ENCODE measurements at places on chromosomes 2 and 18.

- DNase-seq = no peak
Observed at GRCh38 chr18:41666231-41666630, 288.8 kb upstream of the PIK3C3 start.

DNA sequence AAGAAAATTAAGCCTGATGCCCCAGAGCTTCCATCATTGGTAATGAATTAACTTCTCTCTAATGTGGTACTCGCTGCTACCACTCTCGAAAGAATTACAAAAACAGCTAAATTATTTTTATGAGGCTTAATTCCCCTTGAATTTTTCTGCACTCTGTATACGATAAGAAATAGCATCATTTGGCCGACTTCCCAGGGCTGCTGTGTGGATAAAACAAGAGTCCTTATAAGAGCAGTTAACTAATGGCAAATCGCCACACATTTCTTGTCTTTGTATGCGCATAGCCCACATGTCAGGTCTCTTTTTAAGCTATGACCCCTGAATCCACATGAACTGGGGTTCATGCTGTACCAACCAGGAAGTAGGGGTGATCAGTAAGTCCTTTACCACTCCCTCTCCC is 668.4 kb downstream of the TMEM182 start:
- DNase-seq = no peak

- peak; percentile 55 for DNase-seq
Observed at GRCh38 chr2:124804014-124804940, 779.2 kb downstream of the CNTNAP5 start.

- DNase-seq = no peak
Observed at GRCh38 chr2:167787021-167787420, 460.4 kb downstream of the STK39 start.

DNA sequence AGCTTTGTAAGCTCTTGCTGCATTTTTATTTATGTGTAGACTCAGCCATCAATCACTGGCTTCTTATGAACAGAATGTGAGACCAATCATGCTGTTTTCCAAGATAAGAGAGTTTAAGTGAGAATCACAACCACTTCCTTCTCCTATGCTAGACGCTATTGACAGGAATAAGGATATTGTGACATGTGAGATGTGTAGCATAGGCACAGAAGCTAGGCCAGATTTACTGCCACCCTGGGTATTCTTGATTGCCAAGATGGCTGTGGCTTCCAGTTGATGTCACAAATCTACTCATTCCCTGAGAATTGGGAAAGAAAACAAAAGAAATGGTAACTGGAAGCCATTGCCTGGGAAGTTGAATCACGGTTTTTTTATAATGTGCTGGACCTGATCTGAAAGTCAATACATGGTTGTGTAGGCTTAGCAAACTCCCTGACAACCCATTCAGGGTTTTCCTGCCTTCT is 49.9 kb downstream of the RAB27B start:
- DNase-seq = no peak

- no peak for DNase-seq
Observed at GRCh38 chr2:85711578-85712060, 17.5 kb downstream of the GNLY start.

- no peak for DNase-seq
Observed at GRCh38 chr2:80591233-80591632, 286.7 kb upstream of the LRRTM1 start.

- DNase-seq = no peak
Observed at GRCh38 chr2:241764275-241765241, 12.1 kb upstream of the GAL3ST2 start.

- no peak for DNase-seq
Observed at GRCh38 chr18:59640721-59641120, 56.5 kb downstream of the CCBE1 start.

- DNase-seq = peak; percentile 53
Observed at GRCh38 chr2:23312996-23313606, 71.9 kb upstream of the KLHL29 start.

- DNase-seq = no peak
Observed at GRCh38 chr18:3321133-3321812, 59.3 kb downstream of the MYL12B start.

DNA sequence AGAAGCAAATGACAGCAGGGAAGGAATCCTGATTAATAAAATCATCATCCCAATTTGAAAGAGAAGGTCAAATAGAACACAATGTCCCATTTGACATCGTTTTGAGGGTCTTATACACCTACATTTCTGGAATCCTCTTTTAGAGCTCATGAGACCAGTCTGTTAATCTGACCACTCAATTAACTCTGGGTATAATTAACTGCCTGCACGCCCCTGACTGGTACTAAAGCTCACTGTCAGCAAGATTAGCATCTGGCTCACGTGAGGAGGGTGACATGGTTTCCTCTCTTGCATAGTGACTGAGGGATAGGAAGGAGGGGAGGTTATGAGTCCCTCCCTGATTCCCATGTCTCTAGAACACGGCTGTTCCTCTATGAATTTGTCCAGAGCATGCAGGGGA is 124.3 kb downstream of the ICOS start:
- no peak for DNase-seq

GRCh38 chr18:26458526-26459232 is 89.7 kb downstream of the KCTD1 start:
- DNase-seq = peak; percentile 67

DNA sequence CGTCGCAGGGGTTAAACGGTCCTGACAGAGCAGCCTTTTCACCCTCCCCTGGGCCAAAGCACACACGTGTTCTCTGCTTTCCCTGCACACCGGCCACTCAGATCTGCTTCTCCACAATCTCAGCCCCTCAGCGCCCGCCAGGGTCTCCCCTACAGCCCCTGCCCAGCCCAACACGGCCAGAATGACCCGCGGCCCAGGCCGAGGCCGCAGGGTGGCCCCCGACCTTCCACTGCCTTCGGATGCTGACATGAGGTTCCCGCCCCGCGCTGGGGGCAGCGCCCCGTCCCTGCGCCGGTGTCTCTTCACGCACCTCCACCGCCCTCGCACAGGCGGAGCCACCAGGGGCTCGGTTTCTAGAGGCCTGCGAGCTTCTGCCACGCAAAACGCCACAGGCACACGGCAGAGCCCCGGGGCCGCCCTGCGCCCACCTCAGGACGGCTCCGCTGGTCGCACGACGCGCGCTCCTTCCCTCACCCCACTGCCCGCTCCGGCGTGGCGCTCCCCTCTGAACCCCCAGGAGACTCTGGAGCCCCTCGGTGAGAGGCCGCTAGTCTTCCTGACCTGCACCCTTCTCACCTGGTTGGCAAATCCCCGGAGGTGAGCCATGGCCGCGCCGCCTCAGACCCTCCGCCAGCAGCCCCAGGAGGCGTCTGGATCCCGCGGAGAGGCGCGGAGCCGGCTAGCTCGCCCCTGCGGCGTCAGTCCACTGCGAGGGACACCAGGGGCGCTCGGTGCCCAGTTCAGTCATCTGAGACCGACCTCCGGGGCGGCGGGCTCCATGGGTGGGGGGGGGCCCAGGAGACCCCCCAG is 749 bp downstream of the STK25 start:
- DNase-seq = peak; percentile 68

DNA sequence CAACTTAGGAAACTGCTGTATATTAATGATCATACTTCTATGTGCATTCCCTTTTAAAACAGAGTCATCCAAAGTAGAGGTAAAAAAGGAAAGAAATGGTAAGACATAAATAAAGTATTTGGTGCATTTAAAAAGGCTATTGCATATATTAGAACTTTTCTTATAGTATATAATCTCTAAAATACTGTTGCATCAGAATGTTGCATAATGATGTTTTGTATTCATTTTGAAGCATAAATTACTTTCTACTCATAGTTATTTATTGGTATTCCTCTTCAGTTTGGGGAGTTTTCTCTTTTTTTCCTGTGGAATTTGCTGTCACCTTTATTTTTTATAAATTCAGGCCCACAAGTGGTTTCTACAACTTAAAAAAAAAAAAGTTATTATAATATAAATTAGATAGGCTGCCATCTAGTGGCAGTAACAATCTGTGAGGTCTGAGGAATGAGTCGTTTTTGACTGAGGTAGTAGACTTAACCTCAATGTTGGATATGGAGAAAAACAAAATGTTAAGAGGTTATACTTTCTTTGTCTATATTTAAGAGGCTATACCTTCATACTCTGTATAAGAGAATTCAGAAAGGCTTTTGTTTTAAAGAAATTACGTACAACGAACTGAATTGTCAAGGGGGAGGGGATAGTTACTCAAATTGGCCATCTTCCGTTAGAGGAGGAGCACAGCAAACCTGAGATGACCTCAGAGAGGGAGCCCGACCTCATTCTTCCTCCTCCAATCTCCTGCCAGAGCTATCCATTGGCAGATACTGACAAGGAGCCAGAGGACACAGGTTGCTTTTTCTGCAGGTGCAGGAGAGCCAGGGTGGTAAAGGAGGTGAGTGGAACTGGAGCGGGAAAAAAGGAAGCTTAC is 23.8 kb downstream of the ANKAR start:
- peak; percentile 53 for DNase-seq

DNA sequence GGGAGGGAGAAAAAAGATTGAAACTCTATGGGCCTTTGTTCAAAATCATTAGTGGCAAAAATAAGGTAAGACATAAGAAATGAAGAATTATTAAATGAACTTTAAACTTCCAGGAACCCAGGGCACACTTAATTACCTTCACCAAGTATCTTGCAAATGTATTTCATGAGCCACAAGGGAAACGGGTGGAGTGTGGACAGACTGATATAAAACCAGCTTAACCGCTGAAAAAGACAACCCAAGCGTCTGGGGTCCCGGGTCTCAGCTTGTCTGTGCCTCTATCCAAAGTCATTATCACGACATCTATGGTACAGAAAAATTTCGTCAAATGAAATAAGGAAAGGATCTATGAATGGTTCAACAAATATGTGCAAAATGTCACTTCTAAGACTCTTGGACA is 13.9 kb upstream of the MBOAT2 start:
- no peak for DNase-seq

GRCh38 chr2:12714391-12715221 is 2.1 kb upstream of the TRIB2 start:
- no peak for DNase-seq

DNA sequence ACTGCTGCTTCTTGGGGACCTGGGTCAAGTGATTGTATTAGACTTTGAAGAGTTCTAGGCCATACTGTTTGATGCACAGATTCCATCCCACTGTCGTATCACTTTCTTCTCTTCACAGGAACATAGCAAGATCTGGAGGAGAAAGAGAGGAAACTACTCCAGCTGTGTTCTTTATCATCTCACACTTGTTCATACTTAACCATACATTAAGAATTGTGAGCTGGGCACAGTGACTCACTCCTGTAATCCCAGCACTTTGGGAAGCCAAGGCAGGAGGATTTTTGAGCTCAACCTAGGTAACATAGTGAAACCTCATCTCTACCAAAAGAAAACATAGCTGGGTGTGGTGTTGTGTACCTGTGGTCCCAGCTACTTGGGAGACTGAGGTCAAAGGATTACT is 111.7 kb downstream of the PARD3B start:
- DNase-seq = no peak

DNA sequence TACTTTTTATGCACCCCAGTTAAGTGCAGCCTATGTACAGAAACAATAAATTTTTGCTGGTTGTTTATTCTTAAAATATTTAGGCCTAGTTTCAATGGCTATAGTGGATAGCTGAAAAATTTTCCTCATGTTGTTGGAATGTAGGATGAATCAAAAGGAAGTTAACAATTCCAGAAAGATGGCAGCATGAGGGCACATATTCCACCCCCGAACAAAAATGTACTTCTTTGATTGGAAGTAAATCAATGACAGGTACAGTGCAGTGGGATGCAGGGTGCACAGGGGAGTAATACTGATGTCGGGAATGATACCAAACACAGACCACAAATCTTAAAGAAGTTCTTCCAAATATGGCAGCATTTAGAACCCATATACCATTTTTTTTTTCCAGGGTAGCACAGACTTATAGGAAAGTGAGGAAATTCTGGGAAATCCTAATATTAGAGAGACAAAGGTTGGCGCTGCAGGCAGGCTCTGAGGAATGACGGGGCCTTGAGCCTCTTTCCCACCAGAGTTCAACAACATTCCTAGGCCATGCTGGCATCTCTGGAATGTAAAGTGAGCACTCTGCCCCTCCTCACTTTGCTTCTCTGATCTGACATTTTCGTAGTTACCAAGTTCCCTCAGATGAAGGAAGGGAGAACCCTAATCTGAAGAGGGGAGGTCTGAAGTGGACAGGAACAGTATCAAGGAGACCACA is 36.6 kb upstream of the IKZF2 start:
- DNase-seq = no peak

- DNase-seq = no peak
Observed at GRCh38 chr2:112345030-112346027, 69.9 kb downstream of the ZC3H6 start.

- DNase-seq = peak; percentile 68
Observed at GRCh38 chr2:9984217-9984739, 32.8 kb downstream of the GRHL1 start.

DNA sequence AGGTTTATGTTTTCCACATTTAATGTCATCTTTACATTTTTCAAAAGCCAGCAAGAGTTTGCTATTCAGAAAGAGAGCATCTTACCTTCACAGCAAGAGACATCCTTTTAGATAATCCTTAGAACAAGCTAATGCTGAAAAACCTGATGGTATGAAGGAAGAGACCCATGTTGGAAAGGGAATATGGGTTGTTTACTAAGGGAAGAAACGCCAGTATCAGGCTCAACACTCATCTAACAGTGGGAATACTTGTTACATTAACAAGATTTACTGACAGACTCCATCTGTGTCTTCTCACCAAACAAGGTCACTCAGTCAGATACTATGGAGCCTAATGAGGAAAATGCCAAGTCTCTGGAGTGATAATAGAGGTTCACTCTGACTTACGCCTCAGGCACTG is 1474.1 kb upstream of the SLC39A10 start:
- no peak for DNase-seq

GRCh38 chr2:157684940-157685466 is 56.3 kb upstream of the ACVR1C start:
- DNase-seq = no peak

DNA sequence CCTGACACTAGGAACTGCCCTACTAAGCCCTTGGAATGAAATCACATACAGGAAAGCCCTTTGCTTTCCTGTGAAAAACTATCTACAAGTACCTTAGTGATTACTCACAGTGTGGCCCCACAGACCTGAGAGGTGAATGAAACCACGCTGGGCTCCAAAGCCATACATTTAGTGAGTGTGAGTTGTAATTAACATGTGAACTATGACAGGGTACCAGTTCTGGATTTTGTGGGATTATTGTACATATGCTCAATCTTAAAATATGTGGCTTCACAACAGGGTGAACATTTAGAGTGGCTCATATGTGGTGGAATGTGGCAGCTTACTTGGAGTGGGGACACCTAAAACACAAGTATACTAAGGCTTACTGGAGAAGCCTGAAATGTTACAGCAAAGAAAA is 12.3 kb downstream of the KCTD1 start:
- no peak for DNase-seq
